Cardiac septum (tissue), 1 donor: ENCODE measurements at places on chromosomes 12 and 14. TPM values are rescaled to one million over a fixed set of nuclear protein-coding genes. Genes with fewer than 3 reads are reported as not detected.

PLEKHH1 gene
- total RNA-seq: 2.6 TPM

CS gene
- 570 TPM for total RNA-seq

PLEKHG7 gene
- total RNA-seq: not detected

DNA sequence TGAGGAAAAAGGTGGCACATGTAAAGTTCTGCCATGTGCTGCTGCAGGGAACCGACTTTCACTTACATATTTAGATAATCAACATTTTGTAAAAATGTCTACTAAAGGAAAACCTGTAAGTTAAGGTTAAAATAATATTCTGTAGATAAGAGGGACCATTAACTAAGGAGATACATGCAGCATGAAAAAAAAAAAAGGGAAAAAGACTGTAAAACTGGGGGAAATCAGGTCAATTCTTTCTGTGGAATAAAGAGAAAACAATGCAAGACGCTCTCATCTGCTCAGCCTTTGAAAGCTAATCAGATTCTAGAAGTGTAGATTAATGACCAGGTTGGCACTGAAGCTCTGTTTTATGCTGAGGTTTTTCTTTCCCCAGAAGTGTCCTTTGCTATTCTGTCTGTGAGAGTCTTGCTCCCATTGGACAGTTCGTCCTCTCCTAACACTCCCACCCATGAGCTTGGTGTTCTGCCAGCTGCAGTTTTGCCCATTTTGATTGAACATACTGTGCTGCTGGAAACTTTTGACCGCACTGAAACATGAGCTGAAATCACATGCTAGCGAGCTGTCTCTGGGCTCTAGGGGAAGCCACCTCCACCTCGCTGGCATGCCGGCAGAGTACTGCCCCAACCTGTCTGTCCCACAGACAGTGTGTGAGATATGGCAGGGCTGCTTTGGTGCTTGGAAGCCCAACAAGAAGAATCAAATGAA, 39.7 kb downstream of the PPTC7 start:
- peak; percentile 77 for DNase-seq

DNA sequence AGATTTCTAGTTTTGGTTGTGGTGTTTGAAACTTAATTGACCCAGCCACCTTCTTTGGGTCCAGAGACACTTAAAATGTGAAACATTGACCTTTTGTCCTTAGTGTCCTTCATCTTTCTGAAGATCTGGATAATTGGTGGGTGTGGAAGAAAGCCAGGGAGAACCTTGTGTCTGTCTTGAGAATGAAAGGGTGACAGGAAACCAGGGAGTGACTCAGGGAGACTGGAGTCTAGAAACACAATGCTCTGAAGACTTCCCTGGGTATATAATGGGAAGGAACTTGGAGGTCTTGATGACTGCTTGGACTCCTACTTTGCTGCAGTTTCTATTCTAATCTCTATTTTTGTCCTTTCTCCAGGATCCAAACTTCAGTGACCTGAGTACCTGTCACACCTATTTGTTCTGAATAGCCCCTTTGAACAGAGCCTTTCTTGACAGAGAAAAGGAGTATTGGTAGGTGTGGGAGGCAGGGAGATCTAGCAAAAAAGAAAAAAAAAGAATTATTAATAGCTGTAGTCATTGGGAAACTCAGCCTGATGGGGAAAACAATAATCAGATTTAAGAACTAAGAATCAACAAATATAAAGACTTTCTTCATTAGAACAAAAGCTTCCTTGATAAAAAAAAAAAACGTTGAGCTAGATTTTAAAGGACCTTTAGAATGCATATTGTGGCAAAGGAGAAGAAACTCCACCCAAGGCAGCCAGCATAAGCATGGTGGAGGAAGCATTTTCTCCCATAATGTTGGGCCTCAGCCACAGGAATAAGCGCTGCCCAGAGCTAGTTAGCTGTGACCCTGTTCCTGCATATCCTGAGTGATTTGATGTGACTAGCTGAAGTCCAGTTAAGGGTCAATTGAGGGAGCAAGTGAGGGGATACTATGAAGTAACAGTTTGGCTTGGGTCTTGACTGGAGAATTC, 77.9 kb upstream of the HOXC13 start:
- no peak for DNase-seq
